ENCODE measurements at places on chromosomes 5 and 9. TPM values are rescaled to one million over a fixed set of nuclear protein-coding genes. Genes with fewer than 3 reads are reported as not detected.

Gene LCP2
- 0.80 TPM for total RNA-seq

DNA sequence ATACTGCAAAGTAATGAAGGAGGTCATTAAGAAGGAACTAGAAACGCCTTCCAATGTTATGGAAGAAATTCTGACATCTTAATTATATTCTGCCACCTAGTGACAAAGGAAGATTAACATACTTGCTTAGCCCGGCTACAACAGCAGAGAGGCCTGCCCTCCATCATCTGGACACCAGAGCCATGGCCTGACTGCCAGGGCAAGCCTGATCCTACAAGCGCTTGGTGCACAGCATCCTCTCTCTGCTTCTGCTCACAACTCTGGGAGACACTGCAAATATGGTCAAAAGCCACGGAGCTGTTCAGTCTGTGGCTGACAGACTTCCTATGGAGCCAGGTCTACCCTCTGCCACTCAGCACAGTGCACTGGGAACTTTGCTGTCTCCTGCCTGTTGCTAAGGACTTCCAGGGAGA lies 87.3 kb upstream of the SLC44A1 start:
- DNase-seq: peak; percentile 80
- no peaks in the 10 kb centered on the region for H3K36me3 ChIP-seq
- no peaks in the 10 kb centered on the region for H3K27me3 ChIP-seq
- H3K4me3 ChIP-seq: no peak overlapping the region
- no peaks in the 10 kb centered on the region for H3K4me1 ChIP-seq
- no peak overlapping the region for H3K27ac ChIP-seq

DNA sequence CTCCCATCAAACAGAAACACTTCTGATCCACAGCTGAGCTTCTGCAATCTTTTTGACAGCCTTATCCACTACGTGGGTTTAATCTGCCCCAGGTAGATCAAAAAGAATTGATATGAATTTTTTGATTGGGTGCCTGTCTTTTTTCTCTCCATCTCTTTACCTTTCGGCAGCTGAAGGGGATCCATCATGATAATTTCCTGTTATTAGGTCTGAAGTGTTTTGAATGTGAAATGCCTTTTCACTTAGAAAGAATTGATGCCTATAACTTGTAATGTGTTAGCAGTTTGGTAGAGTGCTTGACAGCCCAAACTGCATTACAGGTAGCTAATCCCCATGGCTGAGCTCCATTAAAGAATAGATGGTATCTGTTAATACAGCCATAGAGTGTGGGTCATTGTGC lies 745.4 kb downstream of the TLR4 start:
- DNase-seq: no peak
- no peak overlapping the region for H3K27ac ChIP-seq
- no peaks in the 10 kb centered on the region for H3K36me3 ChIP-seq
- no peaks in the 10 kb centered on the region for H3K4me1 ChIP-seq

Gene IL7R
- 0.40 TPM for total RNA-seq

DNA sequence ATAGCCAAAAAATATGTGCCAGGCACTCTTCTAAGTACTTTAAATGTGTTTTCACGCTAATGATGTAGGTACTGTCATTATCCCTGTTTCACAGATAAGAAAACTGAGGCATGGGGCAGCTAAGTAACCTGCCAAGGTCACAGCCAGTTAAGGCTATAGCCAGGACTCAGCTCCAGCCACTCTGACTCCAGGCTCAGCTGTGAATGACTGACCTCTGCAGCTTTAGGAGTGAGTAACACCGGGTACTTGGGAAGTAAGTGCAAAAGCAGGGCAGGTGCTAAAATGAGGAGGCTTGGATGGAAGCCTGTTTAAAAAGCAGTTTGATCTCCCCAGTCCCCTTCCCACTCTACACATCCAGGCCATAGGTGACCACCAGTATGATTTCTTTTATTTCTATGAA lies 10.6 kb upstream of the SHC3 start:
- no peaks in the 10 kb centered on the region for H3K36me3 ChIP-seq
- H3K4me3 ChIP-seq: no peak overlapping the region
- no peak overlapping the region for H3K27ac ChIP-seq
- DNase-seq: no peak

DNA sequence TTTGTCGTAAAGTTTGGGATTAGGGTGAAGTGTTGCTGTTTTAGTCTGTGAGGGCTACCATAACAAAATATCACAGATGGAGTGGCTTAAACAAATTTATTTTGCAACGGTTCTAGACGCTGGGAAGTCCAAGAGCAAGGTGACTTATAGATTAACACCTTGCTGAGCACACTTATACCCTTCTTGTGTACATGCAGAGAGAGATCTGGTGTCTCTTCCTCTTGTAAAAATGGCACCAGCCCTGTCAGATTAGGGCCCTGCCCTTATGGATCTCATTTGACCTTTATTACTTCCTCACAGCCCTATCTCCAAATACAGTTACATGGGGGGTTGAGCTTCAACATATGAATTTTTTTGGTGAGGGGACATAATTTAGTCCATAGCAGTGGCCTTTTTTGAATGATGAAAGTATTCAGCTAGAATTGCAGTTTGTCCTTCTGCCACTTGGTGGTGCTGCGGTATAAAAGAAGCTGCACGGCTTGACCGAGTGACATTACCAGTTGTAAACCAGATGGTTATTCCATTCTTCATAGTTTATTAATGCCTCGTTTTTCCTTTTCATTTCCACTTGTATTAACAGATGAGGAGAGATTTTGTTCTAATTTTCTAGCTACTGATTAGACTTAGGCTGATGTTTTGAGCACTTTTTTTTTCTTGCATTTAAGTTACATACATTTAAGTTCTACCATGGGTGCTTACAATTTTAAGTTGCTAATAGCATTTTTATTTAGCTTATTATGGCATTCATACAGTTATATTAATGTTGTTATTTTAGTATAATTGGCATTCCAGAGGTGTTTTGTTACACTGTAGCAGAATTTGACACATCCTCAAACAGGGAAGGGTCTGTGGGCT lies 19.4 kb downstream of the DCP2 start:
- H3K4me1 ChIP-seq: peaks cover 2% of the 10 kb centered on the region
- H3K4me3 ChIP-seq: no peak overlapping the region
- no peaks in the 10 kb centered on the region for H3K27me3 ChIP-seq
- H3K27ac ChIP-seq: no peak overlapping the region

Gene GMCL2
- total RNA-seq: not detected

Gene FAM169A
- total RNA-seq: 13.7 TPM

- no peaks in the 10 kb centered on the region for H3K36me3 ChIP-seq
- H3K27ac ChIP-seq: no peak overlapping the region
- DNase-seq: no peak
- no peaks in the 10 kb centered on the region for H3K4me1 ChIP-seq
Measured at GRCh38 chr9:87682618-87683017, 43.3 kb upstream of the CTSL start.

Gene ARHGAP26
- 20.0 TPM for total RNA-seq

Gene MCTP1
- total RNA-seq: 8.7 TPM

GRCh38 chr9:126663661-126664072 lies 49.9 kb downstream of the LMX1B start:
- H3K36me3 ChIP-seq: no peaks in the 10 kb centered on the region
- H3K27ac ChIP-seq: no peak overlapping the region
- H3K4me1 ChIP-seq: peaks cover 29% of the 10 kb centered on the region
- H3K4me3 ChIP-seq: no peak overlapping the region

Gene RAI14
- 49.6 TPM for total RNA-seq

DNA sequence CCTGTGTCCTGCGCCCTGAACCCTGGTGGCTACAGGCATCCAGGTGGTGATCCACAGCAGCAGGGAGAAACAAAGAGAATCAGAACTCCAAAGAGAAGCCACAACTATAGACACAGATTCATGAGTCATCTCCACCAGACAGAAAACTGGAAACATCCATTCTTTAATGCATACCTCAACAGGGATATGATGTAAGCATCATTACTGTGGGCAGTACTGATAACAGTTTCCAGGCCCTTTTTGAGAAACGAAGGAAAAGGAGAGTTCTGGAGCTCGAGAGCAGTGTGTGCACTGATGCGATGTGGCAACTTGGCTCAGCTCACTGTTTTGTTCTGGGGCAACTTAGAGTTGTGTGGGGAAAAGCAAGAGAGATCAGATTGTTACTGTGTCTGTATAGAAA lies 215.6 kb upstream of the ADAMTS16 start:
- H3K27ac ChIP-seq: no peak overlapping the region
- no peaks in the 10 kb centered on the region for H3K4me1 ChIP-seq
- no peaks in the 10 kb centered on the region for H3K27me3 ChIP-seq
- peak; percentile 20 for DNase-seq

Gene FCN2
- not detected for total RNA-seq

Gene CNTNAP3
- 1.00 TPM for total RNA-seq

Gene NR5A1
- 0.20 TPM for total RNA-seq

- H3K4me3 ChIP-seq: no peak overlapping the region
- no peak overlapping the region for H3K27ac ChIP-seq
- DNase-seq: no peak
- H3K4me1 ChIP-seq: no peaks in the 10 kb centered on the region
- H3K36me3 ChIP-seq: no peaks in the 10 kb centered on the region
Measured at GRCh38 chr5:172325452-172325851, 41.9 kb upstream of the UBTD2 start.

- no peak overlapping the region for H3K4me3 ChIP-seq
- H3K4me1 ChIP-seq: no peaks in the 10 kb centered on the region
- no peaks in the 10 kb centered on the region for H3K36me3 ChIP-seq
- H3K27ac ChIP-seq: no peak overlapping the region
- no peaks in the 10 kb centered on the region for H3K27me3 ChIP-seq
- no peak for DNase-seq
Measured at GRCh38 chr5:14945450-14945849, 73.9 kb upstream of the ANKH start.

GRCh38 chr5:62093976-62094375 lies 212.0 kb upstream of the KIF2A start:
- no peaks in the 10 kb centered on the region for H3K36me3 ChIP-seq
- H3K4me1 ChIP-seq: no peaks in the 10 kb centered on the region
- H3K4me3 ChIP-seq: no peak overlapping the region

DNA sequence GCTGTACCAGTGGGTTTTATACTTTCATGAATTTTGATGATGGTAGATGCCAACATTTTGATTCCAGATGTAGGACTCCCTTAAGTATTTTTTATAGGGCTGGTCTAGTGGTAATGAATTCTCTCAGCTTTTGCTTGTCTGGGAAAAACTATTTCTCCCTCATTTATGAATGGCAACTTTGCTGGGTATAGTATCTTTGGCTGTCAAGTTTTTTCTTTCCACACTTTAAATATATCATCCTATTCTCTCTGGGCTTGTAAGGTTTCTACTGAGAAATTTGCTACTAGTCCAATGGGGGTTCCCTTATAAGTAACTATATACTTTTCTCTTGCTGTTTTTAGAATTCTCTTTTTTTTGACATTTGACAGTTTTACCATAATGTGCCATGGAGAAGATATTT lies 629.3 kb downstream of the NR2F1-AS1 start:
- no peak overlapping the region for H3K4me3 ChIP-seq
- no peaks in the 10 kb centered on the region for H3K4me1 ChIP-seq
- H3K27ac ChIP-seq: no peak overlapping the region
- no peaks in the 10 kb centered on the region for H3K27me3 ChIP-seq
- no peaks in the 10 kb centered on the region for H3K36me3 ChIP-seq

Gene LCNL1
- total RNA-seq: 0.13 TPM

DNA sequence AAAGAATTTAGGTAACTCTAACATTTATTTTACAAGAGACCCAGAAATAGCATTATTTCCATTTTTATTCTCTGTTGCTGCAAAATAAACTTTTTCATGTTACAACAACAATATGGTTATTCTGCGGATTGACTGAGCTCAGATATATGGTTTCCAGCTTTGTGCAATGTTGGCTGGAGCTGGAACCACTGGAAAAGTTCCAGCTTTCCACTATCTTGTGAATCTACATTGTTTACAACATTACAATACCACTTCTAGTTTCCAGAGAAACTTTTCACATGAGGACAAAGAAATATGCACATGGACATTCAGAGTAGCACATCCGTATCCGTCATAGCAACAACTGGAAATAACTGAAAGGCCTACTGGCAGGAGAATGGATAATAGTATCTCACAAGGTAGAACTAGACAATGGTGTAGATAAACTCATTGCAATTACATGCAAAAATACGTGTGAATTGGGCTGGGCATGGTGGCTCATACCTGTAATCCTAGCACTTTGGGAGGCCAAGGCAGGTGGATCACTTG lies 436.1 kb upstream of the ADAMTS16 start:
- H3K4me1 ChIP-seq: peaks cover 3% of the 10 kb centered on the region
- H3K4me3 ChIP-seq: no peak overlapping the region

GRCh38 chr5:53418826-53419658 lies 61.4 kb upstream of the FST start:
- H3K27ac ChIP-seq: peak overlapping the region; percentile 37
- H3K36me3 ChIP-seq: no peaks in the 10 kb centered on the region
- DNase-seq: no peak
- no peaks in the 10 kb centered on the region for H3K4me1 ChIP-seq

- H3K27me3 ChIP-seq: no peaks in the 10 kb centered on the region
- H3K4me1 ChIP-seq: no peaks in the 10 kb centered on the region
- no peaks in the 10 kb centered on the region for H3K36me3 ChIP-seq
- H3K4me3 ChIP-seq: no peak overlapping the region
- H3K27ac ChIP-seq: no peak overlapping the region
- DNase-seq: no peak
Measured at GRCh38 chr5:7983433-7983832, 114.5 kb downstream of the MTRR start.

DNA sequence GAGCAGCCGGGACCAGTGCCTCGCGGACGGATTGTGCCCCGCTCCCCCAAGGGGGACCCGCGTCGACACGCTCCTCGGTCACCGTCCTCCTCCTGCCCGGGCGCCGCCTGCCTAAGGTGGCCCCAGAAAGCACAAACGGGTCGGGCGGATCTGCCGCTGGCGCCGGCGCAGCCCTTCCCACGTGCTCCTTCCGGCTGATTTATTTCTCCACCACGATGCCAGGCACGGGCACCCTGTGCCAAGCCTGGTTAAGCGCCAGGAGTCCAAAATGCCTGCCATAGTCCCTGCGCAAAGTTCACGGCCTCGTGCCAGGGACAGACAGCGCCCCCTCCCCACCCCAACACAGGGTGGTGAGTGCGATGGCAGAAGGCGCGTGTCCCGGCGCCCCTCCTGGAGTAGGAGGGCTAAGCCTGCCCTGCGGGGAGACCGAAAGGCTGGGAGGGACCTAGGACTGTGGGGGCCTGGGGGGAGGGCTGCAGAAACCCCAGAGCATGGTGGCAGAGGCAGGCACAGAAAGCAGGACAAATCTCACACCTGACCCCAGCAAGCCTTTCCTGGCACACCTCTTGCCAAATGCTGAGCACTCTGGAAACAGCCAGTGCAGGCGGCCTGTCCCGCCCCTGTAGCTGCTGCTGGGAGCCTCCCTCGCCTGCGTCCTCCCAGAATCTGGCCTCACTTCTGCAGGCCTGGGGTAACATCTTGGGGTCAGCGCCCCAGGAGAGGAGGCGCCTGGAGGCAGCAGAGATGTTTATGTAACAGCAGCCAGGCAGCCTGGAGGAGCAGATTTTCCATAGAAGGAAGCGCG lies 1.1 kb upstream of the NOTCH1 start:
- peaks cover 42% of the 10 kb centered on the region for H3K4me1 ChIP-seq
- DNase-seq: peak; percentile 66
- H3K27ac ChIP-seq: peak overlapping the region; percentile 85
- H3K27me3 ChIP-seq: peaks cover 7% of the 10 kb centered on the region
- no peaks in the 10 kb centered on the region for H3K36me3 ChIP-seq
- H3K4me3 ChIP-seq: peak overlapping the region; percentile 72

- no peak overlapping the region for H3K27ac ChIP-seq
- DNase-seq: no peak
- no peak overlapping the region for H3K4me3 ChIP-seq
Measured at GRCh38 chr5:40384782-40385390, 294.8 kb upstream of the PTGER4 start.

Gene WWC1
- 27.6 TPM for total RNA-seq
